ENCODE measurements at places on chromosomes 6 and 20.

DNA sequence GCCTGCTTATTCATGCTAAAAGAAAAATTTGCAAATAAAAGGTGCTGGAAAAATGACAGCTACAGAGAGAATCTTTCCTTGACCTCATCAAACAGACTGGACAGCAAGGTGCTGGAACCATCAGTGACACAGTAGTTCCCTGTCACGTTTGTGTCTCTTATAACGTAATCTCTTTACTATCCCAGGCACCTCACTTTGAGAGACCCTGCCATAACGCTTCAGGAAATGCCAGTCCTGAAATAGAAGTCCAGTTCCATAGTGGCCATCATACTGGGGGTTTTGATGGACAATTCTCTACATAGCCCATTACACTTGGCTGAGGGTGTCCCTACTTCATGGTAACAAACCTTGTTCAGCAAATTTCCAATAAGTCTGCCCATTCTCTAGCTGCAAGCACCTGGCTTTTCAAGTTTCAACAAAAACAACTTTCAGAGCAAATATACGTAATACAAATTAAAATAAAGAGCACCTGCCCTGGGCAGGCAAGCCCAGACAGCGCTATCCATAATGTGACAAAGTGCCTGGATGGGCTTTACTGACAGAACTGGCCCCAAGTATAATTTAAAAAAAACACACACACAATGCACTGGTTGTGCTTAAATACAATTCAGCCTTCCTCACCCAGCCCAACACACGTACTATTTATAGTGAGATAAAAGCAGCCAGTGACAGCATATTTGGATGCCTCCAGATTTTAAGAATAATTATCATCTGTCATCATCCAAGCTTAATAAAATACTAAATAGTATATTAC lies 38.7 kb downstream of the CNKSR3 start:
- no peaks in the 10 kb centered on the region for H3K36me3 ChIP-seq
- no peaks in the 10 kb centered on the region for H3K27me3 ChIP-seq
- H3K4me3 ChIP-seq = no peak overlapping the region
- H3K27ac ChIP-seq = peak overlapping the region; percentile 64

GRCh38 chr6:22392711-22393110 lies 95.9 kb upstream of the PRL start:
- no peak overlapping the region for H3K4me3 ChIP-seq
- no peak overlapping the region for H3K27ac ChIP-seq
- no peaks in the 10 kb centered on the region for H3K27me3 ChIP-seq
- no peaks in the 10 kb centered on the region for H3K4me1 ChIP-seq

DNA sequence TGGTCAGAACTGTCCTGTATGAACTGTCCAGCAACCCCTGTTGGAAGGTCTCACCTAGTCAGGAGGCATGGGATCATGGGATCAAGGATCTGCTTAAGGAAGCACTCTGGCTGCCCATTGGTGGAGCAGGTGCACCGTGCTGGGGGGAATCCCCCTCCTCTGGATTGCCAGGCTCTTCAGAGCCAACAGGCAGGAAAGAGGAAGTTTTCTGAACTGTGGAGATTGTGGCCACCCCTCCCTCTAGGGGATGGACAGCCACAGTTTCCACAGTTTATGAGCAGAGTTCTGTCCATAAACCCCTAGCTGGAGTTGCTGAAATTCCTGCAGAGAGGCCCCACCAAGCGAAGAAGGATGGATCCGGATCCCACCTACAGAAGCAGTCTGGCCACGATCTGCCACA lies 13.0 kb upstream of the HLA-DQB1 start:
- H3K27ac ChIP-seq = no peak overlapping the region
- no peaks in the 10 kb centered on the region for H3K27me3 ChIP-seq
- H3K4me3 ChIP-seq = no peak overlapping the region
- DNase-seq = no peak

GRCh38 chr6:96784650-96785049 lies 52.6 kb downstream of the GPR63 start:
- H3K4me3 ChIP-seq = no peak overlapping the region
- DNase-seq = no peak
- no peaks in the 10 kb centered on the region for H3K27me3 ChIP-seq

- peaks cover 4% of the 10 kb centered on the region for H3K36me3 ChIP-seq
- peaks cover 90% of the 10 kb centered on the region for H3K4me1 ChIP-seq
- H3K27me3 ChIP-seq = no peaks in the 10 kb centered on the region
- H3K4me3 ChIP-seq = no peak overlapping the region
Measured at GRCh38 chr6:154738551-154738961, 5.3 kb downstream of the SCAF8 start.

DNA sequence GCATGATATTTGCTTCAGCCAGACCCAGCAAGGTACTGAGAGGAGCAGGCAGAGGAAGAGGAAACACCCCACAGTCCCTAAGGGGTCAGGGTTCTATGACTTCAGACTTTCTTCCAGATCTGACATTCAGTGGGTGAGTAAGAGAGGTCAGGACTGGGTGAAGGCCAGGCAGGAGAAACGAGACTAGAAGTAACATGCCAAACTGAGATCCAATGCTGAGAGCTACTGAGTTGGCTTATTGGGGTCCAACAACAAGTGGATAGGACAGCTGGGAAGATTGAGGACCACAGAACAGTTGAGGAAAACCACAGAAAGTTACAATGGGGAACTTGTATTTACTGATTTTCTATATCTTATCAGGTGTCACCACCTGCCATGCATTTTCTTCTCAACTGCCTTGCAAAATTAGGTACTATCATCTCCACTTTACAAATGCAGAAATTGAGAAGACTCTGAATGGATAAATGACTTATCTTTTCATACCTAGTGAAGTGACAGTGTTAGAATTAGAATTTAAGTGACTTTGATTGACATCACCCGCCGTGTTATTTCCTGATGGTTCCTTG lies 43.8 kb upstream of the HIVEP1 start:
- H3K36me3 ChIP-seq = no peaks in the 10 kb centered on the region
- no peak for DNase-seq

GRCh38 chr6:52498538-52499017 lies 78.3 kb downstream of the TRAM2 start:
- H3K36me3 ChIP-seq = no peaks in the 10 kb centered on the region
- H3K27ac ChIP-seq = no peak overlapping the region
- H3K4me3 ChIP-seq = no peak overlapping the region
- H3K4me1 ChIP-seq = peaks cover 42% of the 10 kb centered on the region

- H3K4me3 ChIP-seq = no peak overlapping the region
- no peaks in the 10 kb centered on the region for H3K4me1 ChIP-seq
- no peak for DNase-seq
- no peaks in the 10 kb centered on the region for H3K27me3 ChIP-seq
- no peak overlapping the region for H3K27ac ChIP-seq
Measured at GRCh38 chr6:134757911-134758361, 192.0 kb downstream of the ALDH8A1 start.

DNA sequence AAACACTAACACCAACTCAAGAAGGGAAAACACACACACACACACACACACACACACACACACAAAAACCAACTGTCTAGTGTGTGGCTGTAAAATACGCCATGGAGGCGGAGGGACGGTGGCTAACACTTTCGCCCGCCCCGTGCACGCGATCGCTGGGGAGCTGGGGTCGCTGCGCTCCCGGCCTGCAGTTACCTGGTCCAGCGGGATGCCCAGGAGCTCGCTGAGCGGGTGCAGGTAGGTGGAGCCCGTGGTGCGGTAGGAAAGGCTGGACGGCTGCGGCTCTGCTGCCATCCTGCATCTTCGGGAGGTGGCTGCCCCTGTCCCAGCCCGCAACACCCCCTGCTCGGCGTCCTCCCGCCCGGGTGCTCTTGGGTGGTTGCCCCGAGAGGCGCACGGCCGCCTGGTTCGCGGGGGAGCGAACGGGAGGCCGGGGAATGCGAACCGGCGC lies 303 bp downstream of the MBOAT1 start:
- H3K36me3 ChIP-seq = no peaks in the 10 kb centered on the region
- DNase-seq = peak; percentile 85
- H3K27me3 ChIP-seq = no peaks in the 10 kb centered on the region
- peak overlapping the region; percentile 90 for H3K4me3 ChIP-seq

DNA sequence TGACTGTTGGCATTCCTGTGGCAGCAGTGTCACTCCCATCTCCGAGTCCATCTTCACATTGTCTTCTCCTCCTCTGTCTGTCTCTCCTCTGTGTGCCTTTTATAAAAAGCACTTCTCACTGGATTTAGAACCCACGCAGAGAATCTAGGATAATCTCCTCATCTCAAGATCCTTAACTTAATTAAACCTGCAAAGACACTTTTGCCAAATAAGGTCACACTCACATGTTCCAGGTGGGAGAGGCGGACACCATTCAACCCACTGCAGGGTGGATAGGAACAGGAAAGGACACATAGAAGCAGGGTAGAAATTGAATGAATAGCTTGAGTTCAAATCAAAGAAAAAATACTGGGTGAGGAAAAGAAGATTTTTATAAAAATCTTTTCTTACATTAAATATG lies 292.5 kb downstream of the PHACTR1 start:
- H3K27me3 ChIP-seq = peaks cover 15% of the 10 kb centered on the region
- H3K27ac ChIP-seq = no peak overlapping the region
- DNase-seq = no peak

DNA sequence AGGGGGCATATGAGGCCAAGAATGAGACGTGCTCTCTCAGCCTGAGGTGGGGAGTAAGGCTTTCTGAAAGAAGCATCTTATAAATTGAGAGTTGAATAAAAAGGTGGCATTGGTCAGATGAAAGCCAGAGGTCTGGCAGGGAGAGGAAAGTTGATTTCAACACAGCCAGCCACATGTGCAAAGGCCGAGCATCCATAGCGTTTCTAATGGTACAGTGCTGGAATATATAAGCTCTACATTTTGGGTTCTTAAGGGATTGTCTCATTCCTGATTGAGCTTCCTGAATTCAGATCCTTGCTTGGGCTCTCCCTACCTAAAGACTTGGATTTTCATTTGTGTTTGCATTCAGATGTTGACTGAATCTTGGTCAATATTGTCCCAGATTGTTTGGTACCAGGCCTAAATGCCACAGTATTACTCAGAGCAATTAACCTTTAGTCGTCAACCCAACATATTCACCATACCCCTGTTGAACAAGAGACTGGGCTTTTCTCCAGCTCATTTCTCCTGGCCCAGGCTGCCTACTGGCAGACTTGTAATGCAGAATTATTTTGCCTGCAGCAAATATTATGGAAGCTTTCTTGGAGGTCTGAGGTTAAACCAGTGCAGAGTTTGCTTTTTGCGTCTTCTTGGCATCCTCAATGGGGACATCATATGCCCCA lies 14.5 kb upstream of the BCAS1 start:
- no peaks in the 10 kb centered on the region for H3K36me3 ChIP-seq
- H3K27me3 ChIP-seq = no peaks in the 10 kb centered on the region
- no peak overlapping the region for H3K27ac ChIP-seq
- DNase-seq = no peak
- H3K4me1 ChIP-seq = no peaks in the 10 kb centered on the region
- H3K4me3 ChIP-seq = no peak overlapping the region

GRCh38 chr6:20334962-20335361 lies 66.7 kb upstream of the E2F3 start:
- H3K27ac ChIP-seq = no peak overlapping the region
- no peak for DNase-seq
- H3K36me3 ChIP-seq = no peaks in the 10 kb centered on the region

GRCh38 chr6:124947971-124948451 lies 14.2 kb upstream of the RNF217 start:
- no peaks in the 10 kb centered on the region for H3K27me3 ChIP-seq
- H3K4me3 ChIP-seq = no peak overlapping the region
- no peaks in the 10 kb centered on the region for H3K4me1 ChIP-seq
- DNase-seq = no peak
- H3K36me3 ChIP-seq = no peaks in the 10 kb centered on the region

DNA sequence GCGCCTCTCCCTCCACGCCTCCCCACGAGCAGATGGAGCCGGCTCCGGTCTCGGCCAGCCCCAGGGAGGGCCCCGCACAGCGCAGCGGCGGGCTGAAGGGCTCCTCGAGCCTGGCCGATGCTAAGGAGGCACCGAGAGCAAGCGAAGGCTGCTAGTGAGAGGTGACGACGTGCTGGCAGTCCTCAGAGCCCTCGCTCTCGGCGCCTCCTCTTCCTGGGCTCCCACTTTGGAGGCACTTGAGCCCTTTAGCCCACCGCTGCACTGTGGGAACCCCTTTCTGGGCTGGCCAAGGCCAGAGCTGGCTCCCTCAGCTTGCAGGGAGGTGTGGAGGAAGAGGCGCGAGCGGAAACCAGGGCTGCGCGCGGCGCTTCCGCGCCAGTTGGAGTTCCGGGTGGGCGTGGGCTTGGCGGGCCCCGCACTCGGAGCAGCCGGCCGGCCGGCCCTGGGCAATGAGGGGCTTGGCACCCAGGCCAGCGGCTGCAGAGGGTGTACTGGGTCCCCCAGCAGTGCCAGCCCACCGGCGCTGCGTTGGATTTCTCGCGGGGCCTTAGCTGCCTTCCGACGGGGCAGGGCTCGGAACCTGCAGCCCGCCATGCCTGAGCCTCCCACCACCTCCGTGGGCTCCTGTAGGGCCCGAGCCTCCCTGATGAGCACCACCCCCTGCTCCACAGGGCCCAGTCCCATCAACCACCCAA lies 2.5 kb upstream of the TMEM14C start:
- no peaks in the 10 kb centered on the region for H3K27me3 ChIP-seq
- H3K27ac ChIP-seq = peak overlapping the region; percentile 86
- peaks cover 7% of the 10 kb centered on the region for H3K36me3 ChIP-seq
- no peak for DNase-seq
- H3K4me3 ChIP-seq = peak overlapping the region; percentile 62

- DNase-seq = no peak
- H3K4me1 ChIP-seq = peaks cover 75% of the 10 kb centered on the region
- no peaks in the 10 kb centered on the region for H3K27me3 ChIP-seq
- no peak overlapping the region for H3K27ac ChIP-seq
- H3K36me3 ChIP-seq = no peaks in the 10 kb centered on the region
- no peak overlapping the region for H3K4me3 ChIP-seq
Measured at GRCh38 chr6:149342525-149342924, 25.0 kb downstream of the TAB2 start.

DNA sequence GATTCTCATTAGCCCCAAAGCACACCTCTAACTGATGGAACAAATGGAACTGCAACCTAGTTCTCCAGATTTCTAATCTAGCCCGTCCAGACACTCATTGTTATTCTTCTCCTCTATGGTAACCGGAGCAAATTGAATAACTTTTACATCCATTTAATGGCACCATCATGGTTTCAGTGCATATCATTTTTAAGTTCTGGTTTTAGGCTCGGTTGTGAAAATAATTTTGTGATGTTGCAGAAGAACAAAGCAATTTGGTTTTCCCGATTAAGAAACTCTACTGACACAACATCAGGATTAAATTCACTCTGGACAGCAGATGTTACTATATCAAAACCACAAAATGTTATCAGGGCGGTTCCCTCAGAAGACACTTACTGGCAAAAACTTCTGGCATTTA lies 42.5 kb upstream of the HBS1L start:
- no peaks in the 10 kb centered on the region for H3K36me3 ChIP-seq
- no peak overlapping the region for H3K27ac ChIP-seq

GRCh38 chr6:33699131-33699530 lies 12.4 kb downstream of the UQCC2 start:
- DNase-seq = no peak
- no peak overlapping the region for H3K27ac ChIP-seq
- no peaks in the 10 kb centered on the region for H3K27me3 ChIP-seq
- peaks cover 41% of the 10 kb centered on the region for H3K36me3 ChIP-seq
- no peak overlapping the region for H3K4me3 ChIP-seq

- no peak for DNase-seq
- H3K27ac ChIP-seq = peak overlapping the region; percentile 100
- H3K36me3 ChIP-seq = no peaks in the 10 kb centered on the region
- H3K27me3 ChIP-seq = no peaks in the 10 kb centered on the region
- H3K4me1 ChIP-seq = peaks cover 40% of the 10 kb centered on the region
Measured at GRCh38 chr6:53347250-53347920, 1.4 kb downstream of the ELOVL5 start.
